CD4-positive, alpha-beta T cell (primary cell): ENCODE measurements at places on chromosomes 6 and 20.

- peak; percentile 46 for DNase-seq
These were observed 119.4 kb downstream of the JARID2 start for GRCh38 chr6:15365273-15365687.

DNA sequence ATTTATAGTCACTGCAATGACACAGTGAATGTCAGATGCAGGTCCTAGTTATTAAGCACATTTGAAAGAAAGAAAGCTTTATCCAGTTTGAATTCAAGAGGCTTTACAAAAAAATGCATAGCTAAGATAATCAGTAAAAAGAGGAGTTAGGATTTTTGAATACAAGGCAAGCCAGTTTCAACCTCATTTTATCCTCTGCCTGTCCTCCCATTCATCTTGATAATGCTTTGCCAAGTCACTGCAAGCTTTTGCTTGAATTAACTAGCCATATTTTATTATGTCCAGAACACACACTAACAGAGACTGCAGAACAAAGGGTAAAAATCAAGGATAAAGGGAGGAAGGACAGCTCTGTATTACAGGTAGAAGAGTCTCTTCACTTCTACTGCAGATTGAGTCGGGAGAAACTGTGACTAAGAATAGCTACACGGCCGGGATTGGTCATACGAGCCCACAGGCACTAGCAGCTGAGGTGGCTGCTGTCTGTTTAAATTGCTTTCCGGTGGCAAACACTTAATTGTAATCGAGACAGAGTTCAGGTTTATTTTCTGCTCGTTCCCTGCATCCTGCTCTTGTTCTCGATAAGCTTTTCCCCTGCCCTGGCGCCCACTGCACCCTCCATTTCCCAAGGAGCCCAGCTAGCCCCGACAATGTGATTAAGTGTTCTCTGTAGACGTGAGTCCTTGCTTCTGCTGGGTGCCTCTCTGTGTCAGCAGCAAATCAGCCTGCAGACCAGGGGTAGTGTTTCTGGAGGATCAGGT, 30.5 kb upstream of the AKAP12 start:
- no peak for DNase-seq

DNA sequence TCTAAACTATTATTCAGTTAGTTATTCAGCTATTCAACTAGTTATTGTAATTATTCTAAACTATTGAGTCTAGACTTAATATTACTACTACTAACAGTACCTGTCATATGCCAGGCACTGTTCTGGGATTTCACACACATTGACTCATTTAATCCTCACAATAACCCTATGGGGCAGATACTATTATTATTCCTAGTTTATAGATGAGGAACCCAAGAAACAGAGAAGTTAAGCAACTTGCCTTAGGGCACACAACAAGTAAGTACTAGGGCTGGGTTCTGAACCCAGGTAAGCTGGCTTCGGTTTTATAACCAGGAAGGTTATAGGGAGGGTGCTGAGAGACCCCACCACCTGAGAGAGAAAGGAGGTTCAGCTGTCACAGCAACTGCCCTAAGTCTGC, 7.8 kb downstream of the TEAD3 start:
- no peak for DNase-seq

GRCh38 chr6:3919130-3919628, 70.0 kb downstream of the FAM50B start:
- no peak for DNase-seq

DNA sequence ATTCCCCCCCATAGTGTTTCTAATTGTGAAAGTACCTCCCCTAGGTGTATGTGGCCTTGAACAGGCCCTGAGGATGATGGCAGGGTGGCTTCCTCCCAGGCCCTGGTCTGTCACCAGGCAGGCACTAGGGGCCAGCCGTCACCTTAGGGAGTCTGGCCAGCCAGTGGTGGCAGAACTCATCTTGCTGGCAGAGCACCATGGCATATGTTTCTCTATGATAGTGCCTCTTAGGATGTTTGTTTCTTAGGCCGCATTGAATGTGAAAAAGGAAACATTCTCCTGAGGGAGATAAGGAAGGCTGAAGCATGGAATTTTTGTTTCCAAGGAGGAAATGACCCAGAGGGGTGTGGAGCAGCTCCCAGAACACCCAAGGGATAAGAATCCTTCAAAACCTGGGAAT, 45.2 kb upstream of the KLHL31 start:
- DNase-seq, result no peak

DNA sequence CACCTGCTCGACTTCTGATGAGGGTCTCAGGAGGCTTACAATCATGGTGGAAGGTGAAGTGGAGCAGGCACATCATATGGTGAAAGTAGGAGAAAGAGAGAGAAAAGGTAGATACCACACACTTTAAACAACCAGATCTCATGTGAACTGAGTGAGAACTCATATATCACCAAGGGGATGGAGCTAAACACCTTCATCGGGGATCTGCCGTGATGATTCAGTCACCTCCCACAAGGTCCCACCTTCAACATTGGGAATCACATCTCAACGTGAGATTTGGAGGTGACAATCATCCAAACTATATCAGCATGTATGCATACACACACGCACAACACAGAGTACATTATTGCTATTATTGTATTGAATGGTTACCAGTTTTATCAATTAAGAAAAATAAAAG, 453.3 kb upstream of the NRSN1 start:
- DNase-seq, result no peak

- DNase-seq, result no peak
These were observed 197.9 kb downstream of the MAFB start for GRCh38 chr20:40491009-40491590.

DNA sequence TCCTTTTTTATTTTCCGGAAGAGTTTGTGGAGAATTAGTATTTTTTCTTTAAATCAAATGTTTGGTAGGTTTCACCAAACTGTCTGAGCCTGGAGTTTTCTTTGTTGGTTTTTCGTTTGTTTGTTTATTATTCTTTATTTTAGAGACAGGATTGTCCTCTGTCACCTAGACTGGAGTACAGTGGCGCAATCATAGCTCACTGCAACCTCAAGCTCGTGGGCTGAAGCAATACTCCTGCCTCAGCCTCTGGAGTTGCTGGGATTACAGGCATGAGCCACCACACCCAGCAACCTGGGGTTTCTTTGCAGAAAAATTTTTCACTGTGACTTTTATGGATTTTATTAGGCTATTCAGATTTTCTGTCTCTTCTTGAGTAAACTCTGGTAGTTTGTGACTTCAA, 120.2 kb upstream of the LOC128125822 start:
- DNase-seq, result no peak

DNA sequence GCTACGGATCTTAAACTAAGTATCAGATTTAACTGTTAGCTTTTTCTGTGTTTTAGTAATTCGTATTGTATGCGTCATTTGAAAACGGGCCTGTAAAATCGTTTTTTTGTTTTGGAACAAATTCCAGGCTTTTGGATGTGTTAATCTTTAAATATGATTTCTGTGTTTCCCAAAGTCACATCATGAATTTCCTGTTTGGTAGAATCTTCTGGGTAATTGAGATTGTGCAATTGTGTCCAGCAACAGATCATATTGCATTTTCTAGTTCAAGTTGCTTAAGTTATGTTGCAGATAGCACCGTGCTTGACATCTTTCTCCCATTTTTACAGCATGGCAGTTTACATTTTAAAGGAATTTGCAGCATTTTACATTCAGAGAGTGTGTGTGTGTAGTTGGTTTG, 1.9 kb downstream of the MAPK14 start:
- no peak for DNase-seq

DNA sequence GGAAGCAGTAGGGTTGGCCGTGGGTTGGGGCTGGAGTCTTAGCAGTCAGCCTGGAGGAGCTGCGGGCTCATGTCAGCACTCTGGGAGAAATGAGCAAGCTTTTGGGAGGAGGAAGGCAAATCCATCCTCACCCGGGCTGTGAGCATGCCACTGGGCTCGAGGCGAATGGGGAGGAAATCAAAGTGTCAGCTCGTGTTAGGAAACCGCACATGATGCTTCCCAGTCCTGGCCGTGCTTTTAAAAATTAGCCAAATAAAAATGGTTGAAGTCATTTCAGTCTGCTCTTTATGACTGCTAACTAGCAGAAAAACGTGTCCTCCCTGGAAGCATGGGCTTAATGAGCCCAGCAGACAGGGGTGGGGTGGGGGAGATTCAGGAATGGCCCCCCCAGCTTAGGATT, 98.1 kb downstream of the NFATC2 start:
- no peak for DNase-seq

DNA sequence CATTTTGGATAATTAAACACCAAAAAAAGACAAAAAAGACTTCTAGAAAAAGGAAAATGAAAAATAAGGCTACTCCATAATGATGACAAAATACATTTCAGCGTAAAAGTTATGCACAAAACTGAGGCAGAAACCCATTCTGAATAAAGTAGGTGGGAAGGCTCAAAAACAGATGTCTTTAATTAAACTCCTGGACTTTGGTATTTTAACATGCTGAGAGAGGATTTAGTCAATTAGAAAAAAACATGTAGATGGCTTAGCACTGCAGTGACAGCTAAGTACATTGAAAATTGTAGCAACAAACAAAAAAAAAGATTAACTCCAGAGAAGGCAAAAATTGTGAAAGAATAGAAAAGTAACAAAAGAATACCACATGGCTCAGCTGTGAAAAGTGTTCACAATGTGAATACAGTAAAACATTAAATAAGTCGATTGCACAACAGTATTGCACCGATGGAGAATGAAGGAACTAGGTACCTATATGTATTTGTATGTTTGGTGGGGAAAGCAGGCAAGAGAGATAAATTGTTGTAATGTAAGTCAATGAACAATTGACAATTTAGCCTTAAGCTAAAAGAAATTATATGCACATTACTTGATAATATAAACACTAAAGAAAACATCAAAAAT, 59.5 kb downstream of the TBC1D32 start:
- DNase-seq, result no peak

GRCh38 chr6:111738631-111739030, 133.0 kb upstream of the TRAF3IP2 start:
- no peak for DNase-seq

DNA sequence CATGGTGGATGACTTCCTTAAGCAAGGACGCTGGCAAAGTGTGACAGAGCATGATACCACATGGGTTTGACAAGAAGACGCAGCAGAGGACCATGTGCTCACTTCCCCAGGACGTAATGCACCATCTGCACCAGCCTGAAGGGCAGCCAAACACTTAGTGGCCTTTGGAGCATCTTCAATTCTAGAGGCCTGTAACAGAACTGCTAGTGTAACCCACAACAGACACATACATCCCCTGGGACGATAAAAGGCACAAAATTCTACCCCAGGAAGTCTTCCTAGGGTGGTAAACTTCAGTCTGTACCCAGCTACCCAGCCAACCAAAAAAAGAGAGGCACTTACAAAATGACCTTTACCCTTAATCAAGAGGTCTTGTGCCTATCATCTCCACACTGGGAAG, 9.2 kb upstream of the CPNE1 start:
- no peak for DNase-seq

- DNase-seq, result no peak
These were observed 863 bp upstream of the LRFN2 start for GRCh38 chr6:40588070-40588384.

- DNase-seq, result no peak
These were observed 76.5 kb upstream of the SUPT3H start for GRCh38 chr6:45454008-45454911.

DNA sequence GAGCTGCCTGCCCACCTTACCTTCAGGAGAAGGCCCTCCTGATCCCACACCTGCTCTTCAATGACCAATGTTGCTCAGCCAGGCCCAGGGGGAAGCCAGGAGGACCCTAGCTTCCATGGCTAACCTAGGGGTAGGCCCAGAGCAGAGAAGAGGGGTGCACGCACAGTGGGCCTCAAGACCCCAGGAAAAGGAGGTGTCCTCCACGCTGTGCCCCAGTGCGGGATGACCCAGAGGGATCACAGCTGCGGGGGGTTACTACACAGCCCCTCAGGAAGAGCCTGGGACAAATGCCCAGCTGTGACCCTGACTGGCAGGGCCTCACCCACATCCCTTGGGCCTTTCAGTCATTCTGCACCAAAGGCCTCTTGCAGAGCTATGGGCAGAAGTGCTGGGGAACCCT, 31.6 kb upstream of the APMAP start:
- DNase-seq, result no peak

DNA sequence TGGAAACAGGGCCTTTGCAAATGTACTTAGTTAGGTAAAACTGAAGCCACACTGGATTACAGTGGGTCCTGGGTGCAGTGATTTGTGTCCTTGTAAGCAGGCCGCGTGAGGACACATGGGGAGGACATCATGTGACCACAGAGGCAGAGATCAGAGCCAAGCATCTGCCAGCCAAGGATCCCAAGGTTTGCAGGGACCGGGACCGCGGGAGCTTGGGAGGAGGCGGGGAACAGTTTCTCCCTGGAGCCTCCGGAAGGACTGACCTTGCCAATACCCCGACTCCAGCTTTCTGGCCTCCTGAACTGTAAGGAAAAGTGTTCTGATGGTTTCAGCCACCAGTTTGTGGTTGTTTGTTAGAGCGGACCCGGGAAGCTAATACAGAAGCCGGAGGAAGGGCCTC, 500.9 kb downstream of the PREX1 start:
- no peak for DNase-seq

- no peak for DNase-seq
These were observed 37.6 kb downstream of the NR2E1 start for GRCh38 chr6:108203189-108204112.

GRCh38 chr6:50821441-50822077, 2.9 kb downstream of the TFAP2B start:
- no peak for DNase-seq

DNA sequence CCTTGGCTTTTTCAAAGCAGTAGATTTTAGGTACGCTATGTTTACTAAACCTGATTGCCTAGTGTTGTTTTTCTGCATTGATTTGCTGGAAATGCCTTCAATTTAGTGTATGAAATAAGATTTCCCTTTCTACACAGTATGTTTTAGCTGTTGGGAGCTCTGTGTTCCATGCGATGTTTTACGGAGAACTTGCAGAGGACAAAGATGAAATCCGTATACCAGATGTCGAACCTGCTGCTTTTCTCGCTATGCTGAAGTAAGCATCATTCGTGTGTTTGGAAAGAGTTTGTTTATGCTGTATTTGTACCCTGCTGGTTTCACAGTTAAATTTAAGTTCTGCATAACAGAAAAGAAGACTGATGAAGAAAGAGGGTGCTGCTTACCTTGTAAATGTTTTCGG, 1.9 kb downstream of the BTBD3 start:
- DNase-seq, result no peak

DNA sequence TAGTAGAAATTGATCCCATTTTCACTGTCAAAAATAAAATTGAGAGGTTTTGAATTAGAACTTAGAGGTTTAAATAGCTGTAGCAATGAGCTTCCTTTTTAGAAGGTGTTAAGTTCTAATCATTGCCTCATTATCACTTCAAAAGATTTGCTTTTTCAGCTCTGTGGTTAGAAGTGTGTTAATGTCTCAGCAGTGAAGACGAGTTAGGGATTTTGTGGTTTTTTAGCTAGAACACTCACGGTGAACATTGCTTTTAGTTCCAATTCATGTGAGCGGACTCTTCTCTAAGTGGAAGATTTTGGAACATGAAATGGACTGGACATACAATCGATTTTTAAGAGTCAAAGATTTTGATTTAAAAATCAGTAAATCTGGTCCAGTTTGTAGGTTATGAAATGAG, 12.7 kb upstream of the IFNGR1 start:
- DNase-seq, result no peak

DNA sequence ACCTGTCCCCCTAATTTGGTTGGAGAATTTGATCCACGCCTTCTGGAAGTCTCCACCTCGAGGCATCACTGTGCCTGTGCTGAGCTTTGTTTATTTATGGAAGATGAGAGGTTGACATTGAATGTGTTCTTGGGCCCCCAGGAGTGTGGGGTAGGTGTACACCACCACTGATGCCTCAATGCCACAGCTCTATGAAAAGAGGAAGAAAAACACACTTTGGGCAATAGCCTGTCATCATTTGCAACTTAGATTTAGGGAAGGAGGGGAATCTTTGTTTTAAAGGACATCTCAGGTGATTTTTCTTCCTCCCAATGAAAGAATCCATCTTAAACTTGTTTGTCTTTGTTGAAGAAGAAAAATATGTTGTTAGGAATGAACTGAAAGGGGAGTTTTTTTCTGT, 42.6 kb downstream of the TBC1D7 start:
- no peak for DNase-seq
